ENCODE measurements at places on chromosomes 16 and 17. TPM values are rescaled to one million over a fixed set of nuclear protein-coding genes. Genes with fewer than 3 reads are reported as not detected.
A peak's percentile ranks its signal among the peaks of the same experiment; 100 is the strongest.

GRCh38 chr17:61352408-61352770, 47.3 kb upstream of the TBX2 start:
- no peak for DNase-seq

GRCh38 chr17:79978548-79978855, 57.2 kb downstream of the TBC1D16 start:
- DNase-seq = no peak

- DNase-seq = no peak
Measured at GRCh38 chr17:2703181-2703580, 8.4 kb downstream of the CLUH start.

- DNase-seq = peak; percentile 92
Measured at GRCh38 chr16:4734730-4735535, 596 bp downstream of the DNAAF8 start.

DNA sequence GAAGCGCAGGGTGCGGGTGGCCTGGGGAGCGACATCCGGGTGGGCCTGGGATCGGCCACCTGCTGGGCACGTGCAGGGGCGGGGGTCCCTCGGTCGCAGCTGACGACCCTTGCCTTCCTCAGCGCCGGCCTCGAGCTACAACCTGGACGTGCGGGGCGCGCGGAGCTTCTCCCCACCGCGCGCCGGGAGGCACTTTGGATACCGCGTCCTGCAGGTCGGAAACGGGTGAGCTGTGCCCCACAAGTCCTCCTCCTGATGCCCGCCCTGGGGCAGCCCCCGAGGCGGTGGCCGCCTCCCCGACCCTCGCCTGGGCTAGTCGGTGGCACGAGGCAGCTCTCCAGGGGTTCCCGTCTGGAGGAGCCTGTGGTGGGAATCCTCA, 1.5 kb downstream of the ITGAL start:
- DNase-seq = peak; percentile 53

- DNase-seq = no peak
Measured at GRCh38 chr17:15886804-15887203, 58.1 kb upstream of the ADORA2B start.

- no peak for DNase-seq
Measured at GRCh38 chr16:63720848-63721247, 1401.0 kb downstream of the CDH11 start.

- no peak for DNase-seq
Measured at GRCh38 chr17:73170324-73170723, 5.5 kb downstream of the SSTR2 start.

- peak; percentile 77 for DNase-seq
Measured at GRCh38 chr17:32142857-32143526, 690 bp downstream of the RHOT1 start.

GRCh38 chr17:19904924-19905323, 37.2 kb upstream of the ULK2 start:
- peak; percentile 83 for DNase-seq

Gene IRX5
- total RNA-seq = 1.7 TPM

Gene CDK5RAP3
- total RNA-seq = 56.8 TPM

Gene CIITA
- 5.3 TPM for total RNA-seq

Gene CACNG5
- total RNA-seq = not detected

Gene SPAG5
- 2.7 TPM for total RNA-seq

Gene SRCIN1
- total RNA-seq = 4.8 TPM

Gene ASPA
- 1.6 TPM for total RNA-seq

Gene KCNJ18
- not detected for total RNA-seq

Measured in right cardiac atrium (tissue), 5 donors.